ENCODE measurements at places on chromosomes 7 and 10. TPM values are rescaled to one million over a fixed set of nuclear protein-coding genes. Genes with fewer than 3 reads are reported as not detected.
A peak's percentile ranks its signal among the peaks of the same experiment; 100 is the strongest.

TRRAP gene
- total RNA-seq, result 24.2 TPM

NUB1 gene
- 54.2 TPM for total RNA-seq

ANKRD61 gene
- total RNA-seq, result 0.14 TPM

AKR1C3 gene
- 119 TPM for total RNA-seq

SAP25 gene
- not detected for total RNA-seq

MINDY4 gene
- total RNA-seq, result 2.7 TPM

DNA sequence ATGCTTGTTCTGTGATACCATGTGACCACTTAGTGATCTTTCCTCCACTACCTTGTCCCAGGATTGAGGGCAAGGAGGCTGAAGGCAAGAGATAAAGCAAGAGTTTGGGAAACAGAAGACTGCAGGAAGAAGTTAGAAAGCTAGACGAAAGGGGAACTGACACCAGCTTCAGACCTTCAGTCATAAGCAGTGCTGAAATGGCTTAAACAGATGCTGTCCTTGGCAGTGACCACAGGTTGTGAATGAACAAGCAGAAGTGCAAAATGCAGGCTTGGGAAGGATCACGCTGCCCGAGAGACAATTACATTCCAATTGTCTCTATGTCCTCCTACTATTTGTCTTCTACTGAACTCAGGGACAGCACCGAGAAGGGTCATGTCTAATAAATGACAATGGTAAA, 704.9 kb upstream of the AUTS2 start:
- no peak for DNase-seq

- DNase-seq, result no peak
Observed at GRCh38 chr10:13201132-13201531, 33.0 kb downstream of the UCMA start.

GRCh38 chr10:57222603-57223002, 861.5 kb upstream of the ZWINT start:
- no peak for DNase-seq

GRCh38 chr7:70500261-70500660, 631.7 kb upstream of the GALNT17 start:
- DNase-seq, result no peak

- no peak for DNase-seq
Observed at GRCh38 chr10:8379906-8380832, 325.7 kb downstream of the GATA3 start.

GRCh38 chr10:34063592-34063991, 729.1 kb upstream of the NRP1 start:
- no peak for DNase-seq

GRCh38 chr10:42990721-42991441, 86.0 kb upstream of the RET start:
- no peak for DNase-seq

GRCh38 chr7:158166386-158167340, 421.0 kb downstream of the PTPRN2 start:
- DNase-seq, result no peak

DNA sequence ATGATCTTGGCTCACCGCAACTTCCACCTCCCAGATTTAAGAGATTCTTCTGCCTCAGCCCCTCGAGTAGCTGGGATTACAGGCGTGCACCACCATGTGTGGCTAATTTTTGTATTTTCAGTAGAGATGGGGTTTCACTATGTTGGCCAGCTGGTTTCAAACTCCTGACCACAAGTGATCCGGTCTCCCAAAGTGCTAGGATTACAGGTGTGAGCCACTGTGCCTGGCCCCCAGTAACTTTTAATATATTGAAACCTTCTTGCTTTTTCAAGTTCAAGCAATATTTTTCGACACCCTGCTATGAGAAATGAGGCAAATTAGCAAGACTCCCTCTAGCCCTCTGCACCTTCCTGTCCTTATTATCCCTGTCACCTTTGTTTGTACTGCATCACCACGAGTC, 144.0 kb downstream of the EVX1 start:
- DNase-seq, result no peak

- no peak for DNase-seq
Observed at GRCh38 chr10:1183701-1184100, 127.5 kb downstream of the WDR37 start.

DNA sequence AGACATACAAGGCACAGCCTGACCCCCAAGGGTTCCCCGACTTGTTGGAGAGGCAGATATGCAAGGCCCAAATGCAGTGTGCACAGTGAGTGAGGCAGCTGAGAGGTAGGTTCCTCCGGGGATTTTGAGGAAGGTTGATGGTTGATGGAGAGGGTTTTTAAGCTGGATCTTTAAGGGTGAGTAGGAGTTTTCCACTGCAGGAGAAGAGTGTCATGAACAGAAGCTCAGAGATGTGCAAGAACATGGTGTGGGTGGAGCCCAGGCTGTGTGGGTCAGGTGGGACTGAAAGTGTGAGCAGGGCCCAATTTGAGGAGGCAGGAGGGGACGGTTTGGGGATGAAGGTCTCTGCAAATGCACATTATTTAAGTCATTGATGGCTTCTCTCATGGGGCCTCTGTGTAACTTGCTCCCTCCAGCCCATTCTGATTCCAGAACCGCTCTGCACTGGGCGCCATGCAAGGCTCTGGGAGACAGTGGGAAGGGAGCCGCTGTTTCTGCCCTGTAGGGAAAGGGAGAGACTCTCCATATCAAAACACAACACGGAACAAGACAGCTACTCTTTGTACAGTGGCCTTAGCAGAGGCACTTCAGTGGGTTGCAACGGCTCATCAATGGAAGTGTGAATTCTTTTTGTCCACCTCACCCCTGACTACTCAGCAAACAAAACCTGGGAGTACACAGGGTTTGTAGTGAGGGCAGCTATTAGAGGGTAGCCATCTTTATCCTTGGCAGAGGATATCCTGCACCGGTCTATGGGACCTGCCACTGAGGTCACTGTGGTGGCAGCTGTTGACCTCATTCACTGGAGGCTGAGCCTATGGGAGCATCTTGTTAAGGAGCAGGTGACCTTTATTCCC, 29.7 kb downstream of the RAMP3 start:
- no peak for DNase-seq

GRCh38 chr7:1597066-1597760, 27.4 kb upstream of the PSMG3 start:
- no peak for DNase-seq

DNA sequence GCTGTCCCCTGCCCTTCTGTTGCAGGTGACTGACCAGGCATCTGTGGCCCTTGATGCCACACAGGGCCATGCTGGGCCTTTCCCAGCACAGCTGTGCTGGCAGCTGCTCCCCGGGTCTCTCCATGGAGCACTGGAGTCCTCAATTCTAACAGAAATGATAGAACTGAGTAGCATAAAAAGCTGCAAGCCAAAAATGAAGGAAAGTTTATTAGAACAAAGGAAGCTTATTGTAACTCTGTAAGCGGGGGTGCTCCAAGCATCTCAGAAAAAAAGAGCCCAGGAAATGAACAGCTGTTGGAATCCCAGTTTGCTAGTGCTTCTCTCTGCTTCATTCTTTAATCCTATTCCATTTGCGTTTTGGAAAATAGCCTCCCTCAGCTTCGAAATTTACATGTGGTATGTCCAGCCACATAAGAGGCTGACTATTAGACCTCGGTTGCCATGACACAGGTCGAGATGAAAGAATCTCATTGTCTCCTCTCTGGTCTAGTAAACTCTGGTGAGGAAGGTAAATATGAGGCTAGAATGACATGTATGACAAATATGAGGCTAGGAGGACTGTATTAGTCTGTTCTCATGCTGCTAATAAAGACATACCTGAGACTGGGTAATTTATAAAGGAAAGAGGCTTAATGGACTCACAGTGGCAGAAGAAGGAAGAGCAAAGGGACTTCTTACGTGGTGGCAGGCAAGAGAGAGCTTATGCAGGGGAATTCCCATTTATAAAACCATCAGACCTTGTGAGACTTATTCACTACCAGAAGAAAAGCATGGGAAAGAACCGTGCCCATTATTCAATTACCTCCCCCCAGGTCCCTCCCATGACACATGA, 23.7 kb downstream of the EPDR1 start:
- DNase-seq, result no peak

- peak; percentile 9 for DNase-seq
Observed at GRCh38 chr7:131234719-131235488, 92.8 kb upstream of the MKLN1 start.

DNA sequence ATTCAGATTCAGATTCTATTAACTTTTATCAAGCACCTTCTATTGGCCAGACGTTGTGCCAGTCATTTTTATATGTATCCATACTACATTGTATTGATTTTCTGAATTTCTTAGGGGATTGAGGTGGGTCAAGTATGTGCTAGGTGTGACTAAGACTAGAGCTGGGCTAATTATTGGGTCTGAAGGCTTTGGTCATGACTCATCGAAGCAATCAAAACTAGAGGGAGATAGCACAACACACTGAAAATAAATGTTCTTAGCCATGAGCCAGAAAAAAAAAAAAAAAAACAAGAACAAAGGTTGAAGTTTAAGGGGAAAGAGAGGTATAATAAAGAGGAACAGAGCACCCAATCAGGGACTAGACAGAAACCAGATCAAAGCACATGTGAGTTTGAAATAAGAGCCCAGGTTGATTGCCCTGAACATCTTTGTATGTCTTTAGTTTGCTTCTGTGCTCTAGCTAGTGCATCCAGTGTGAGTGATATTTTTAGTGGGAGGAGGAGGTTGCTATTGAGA, 171.6 kb upstream of the FOXP2 start:
- DNase-seq, result no peak

DNA sequence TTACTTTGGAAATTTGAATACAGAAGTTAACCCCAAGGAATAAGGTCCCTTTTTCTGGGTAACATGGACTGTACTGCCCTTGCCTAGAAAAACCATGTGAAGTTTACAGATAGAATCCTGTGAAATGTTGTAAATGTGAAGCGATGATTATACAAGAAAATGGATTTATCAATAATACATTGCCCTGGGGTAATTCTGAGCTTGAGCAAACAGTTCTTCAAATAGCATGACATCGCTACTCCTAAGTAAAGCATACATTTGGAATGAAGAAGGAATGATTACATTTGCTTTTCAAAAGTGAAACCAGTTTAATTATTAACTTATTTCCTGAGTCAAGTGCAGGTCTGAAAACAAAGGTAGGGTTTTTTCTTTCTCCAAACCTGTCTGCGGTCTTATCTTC, 43.3 kb upstream of the FZD8 start:
- no peak for DNase-seq

GRCh38 chr7:85177316-85177715, 9.5 kb downstream of the SEMA3D start:
- no peak for DNase-seq

GRCh38 chr7:121570365-121570764, 174.3 kb upstream of the FAM3C start:
- DNase-seq, result no peak

- no peak for DNase-seq
Observed at GRCh38 chr7:157514746-157515145, 177.9 kb downstream of the DNAJB6 start.

Data from dermis blood vessel endothelial cell (primary cell).